Activated naive CD8-positive, alpha-beta T cell treated with anti-CD3 and anti-CD28 coated beads for 36 hours (primary cell): ENCODE measurements at places on chromosomes 4 and X. TPM values are rescaled to one million over a fixed set of nuclear protein-coding genes. Genes with fewer than 3 reads are reported as not detected.

Gene LAMP2
- 30.3 TPM for total RNA-seq

Gene ASB12
- total RNA-seq: not detected

Gene RBMXL3
- not detected for total RNA-seq

Gene TSPAN5
- total RNA-seq: 12.3 TPM

Gene PAGE4
- not detected for total RNA-seq

Gene SLC10A4
- total RNA-seq: not detected

Gene USP51
- total RNA-seq: 2.0 TPM

Gene CSN2
- total RNA-seq: not detected

Gene KDR
- 0.12 TPM for total RNA-seq

Gene NXF2B
- not detected for total RNA-seq
